Neuronal stem cell (in vitro differentiated cells): ENCODE measurements at places on chromosomes 16 and 17.

DNA sequence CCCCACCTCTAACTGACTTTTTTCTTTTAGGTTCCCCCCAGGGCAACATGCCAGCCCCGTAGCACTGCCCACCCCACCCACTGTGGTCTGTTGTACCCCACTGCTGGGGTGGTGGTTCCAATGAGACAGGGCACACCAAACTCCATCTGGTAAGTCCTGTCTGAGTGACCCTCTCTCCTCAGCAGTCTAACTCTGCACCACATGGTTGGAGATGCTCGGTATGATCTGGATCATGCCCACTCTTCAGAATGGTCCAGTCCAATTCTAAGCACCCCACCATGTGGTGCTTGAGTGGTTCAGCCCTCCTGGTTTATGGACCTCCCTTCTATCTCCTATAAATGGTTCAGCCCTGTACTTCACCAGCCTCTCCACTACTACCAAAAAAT, 5.9 kb downstream of the KDM6B start:
- DNase-seq: no peak

DNA sequence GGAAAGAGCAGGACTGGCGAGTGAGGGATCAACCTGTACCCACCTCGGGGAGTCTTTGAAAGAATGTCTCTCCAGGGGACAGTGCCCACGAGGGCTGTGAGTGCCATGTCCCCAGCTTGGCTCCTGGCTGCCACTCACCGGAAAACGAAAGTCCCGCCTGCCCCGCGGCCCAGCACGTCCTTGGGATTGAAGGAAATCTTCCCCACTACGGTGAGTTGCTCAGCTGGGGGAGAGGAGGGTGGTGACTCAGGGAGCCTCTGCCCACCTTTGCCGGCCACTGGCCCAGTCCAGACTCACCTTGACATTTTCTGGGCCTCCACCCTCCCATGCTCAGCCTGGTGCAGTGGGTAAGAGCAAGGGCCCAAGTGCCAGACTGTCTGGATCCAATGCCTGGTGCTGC, 17.1 kb downstream of the PLK1 start:
- DNase-seq: no peak

DNA sequence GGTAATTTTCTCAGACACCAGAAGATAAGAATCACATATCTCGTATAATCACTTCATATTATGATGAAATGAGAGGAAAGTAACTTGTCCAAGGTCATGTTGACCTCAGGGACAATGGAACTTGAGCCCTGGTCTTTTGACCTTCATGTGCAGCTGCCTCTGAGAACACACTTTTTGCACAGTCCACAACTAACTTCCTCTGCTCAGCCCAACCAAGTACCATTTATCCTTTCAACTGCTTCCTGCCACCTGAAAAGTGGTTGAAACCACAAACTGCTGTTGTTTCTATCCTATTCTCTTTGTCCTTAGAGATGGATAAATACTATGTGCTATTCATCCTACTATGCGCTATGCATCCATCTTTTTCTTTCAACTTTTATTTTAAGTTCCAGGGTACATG, 2.3 kb upstream of the CCL1 start:
- no peak for DNase-seq

DNA sequence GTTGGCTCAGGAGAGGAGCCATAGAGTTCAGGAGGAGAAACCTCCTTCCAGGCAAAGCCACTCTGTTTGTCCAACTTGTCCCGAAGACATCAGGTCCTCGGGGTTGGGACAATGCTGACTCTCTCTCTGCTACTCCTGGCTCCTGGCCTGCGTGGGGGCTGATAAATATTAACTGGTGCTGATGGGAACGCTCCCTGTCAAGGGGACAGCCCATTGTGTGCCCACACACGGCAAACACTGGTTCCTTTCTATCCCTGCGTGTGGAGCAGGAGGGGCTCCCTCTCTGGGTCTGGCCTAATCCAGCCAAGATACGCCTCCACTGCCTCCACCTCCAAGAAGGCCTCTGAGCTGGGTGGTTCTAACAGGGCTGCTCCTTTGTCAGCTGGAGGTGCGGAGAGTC, 4.4 kb downstream of the KIF19 start:
- no peak for DNase-seq

- DNase-seq: no peak
Measured at GRCh38 chr16:71746442-71747046, 22.0 kb upstream of the PHLPP2 start.

DNA sequence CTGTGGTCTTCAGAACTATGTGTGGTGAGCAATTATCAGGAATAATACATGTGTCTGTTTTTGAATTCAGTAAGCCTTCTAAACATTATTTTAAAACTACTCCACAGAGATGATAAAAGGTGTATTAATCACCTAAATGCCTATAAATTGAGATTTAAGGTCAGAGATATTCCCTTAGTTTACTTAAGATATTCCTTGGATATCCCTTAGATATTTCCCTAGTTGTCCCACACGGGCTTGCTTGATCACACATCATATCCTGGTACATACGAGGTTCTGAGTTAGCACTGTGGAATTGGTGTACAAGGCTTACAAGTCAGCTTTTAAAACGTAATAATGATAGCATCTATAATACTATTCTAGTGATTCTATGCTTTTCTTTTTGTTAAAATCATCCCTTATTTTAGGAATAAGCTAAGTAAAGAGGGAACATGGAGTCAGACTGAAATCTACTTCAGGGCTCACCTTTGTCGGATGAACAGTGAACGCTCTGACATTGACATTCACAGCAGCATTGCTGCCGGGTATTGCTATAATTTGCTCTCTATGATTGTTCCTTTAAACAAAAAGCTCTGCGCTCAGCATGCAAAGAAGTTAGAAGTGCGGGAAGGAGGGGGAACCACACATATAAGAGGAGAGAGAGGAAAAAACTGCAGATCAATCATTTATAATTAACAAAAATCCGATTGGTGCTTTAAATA, 136.5 kb downstream of the SKAP1 start:
- no peak for DNase-seq

GRCh38 chr17:81426393-81427172, 31.3 kb downstream of the BAHCC1 start:
- no peak for DNase-seq

- DNase-seq: no peak
Measured at GRCh38 chr16:50430076-50430475, 61.3 kb upstream of the BRD7 start.

- no peak for DNase-seq
Measured at GRCh38 chr16:49410226-49410625, 36.6 kb downstream of the C16orf78 start.

DNA sequence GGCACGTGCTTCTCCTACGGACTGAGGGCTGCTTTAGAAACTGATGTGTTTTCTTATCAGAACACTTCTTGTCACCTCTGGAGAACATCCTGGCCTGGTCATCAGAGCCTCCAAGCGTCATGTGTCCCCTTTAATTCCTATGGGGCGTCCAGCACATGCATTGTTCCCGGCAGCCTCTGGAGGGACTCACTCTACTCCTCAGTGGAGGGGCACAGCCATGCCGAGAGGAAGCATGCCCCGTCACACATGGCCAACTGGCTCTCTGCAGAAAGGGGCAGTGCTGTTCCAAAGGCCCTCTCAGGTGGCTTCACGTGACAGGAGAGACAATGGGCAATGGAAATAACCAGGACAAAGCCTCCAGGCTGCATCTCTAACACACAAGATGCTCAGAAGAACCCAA, 31.8 kb downstream of the CDRT15L2 start:
- DNase-seq: no peak

DNA sequence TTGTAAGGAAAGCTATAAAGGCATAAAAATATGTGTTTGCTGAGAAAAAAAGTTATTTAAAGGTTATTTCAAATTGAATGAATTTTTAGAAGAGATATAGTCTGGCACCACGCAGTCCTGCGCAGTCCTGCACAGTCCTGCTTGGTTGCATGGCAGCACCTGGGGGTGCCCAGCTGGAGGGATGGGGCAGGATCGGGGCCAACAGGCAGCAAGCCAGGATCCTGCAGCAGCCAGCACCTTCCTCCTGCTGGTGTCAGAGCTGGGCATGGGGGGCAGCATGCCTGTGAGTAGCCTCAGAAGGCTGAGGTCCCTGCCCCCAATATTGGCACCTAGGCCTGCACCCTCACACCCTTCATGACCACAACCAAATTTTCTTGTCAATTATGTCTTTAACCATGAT, 46.0 kb downstream of the GLG1 start:
- DNase-seq: no peak

DNA sequence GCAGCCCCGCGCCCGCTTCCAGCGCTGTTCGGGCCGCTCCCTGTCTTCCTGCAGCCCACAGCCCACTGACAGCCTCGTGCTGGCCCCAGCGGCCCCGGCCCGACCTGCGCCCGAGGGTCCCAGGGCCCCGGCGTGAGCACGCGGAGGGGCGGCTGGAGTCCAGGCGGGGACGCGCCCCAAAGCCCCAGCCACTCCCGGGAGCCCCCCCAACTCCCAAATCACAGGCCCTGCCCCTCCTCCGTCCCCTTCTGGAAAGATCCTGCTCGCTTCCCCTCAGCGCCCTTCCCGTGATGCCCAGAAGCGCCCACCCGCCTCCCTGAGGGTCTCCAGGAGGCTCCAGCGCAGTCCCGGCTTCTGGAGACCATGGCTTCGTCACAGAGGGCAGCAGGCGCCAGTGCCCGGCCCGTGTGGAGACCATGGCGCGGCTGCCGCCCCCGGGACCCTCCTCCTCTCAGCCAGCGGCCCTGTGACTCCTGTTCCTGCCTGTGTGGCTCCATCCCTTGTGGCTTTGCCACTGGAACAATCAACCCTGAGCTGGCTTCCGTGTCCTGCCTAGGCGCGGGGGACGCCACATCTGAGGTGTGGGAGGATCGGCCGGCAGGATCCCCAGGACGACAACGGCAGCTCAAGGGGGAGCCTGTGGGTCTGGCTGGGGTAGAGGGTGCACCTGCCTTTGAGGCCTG, 3.9 kb downstream of the UTS2R start:
- no peak for DNase-seq
